ENCODE measurements at places on chromosomes 1 and 21. TPM values are rescaled to one million over a fixed set of nuclear protein-coding genes. Genes with fewer than 3 reads are reported as not detected.

PCP4 gene
- 3.7 TPM for total RNA-seq

ATP1A4 gene
- 0.43 TPM for total RNA-seq

IL10RB gene
- total RNA-seq, result 31.2 TPM

CENPS gene
- total RNA-seq, result 27.9 TPM

SPRR2D gene
- total RNA-seq, result not detected

NCF2 gene
- 9.6 TPM for total RNA-seq

KCNE2 gene
- total RNA-seq, result not detected

SPRR1A gene
- total RNA-seq, result not detected

TEX38 gene
- total RNA-seq, result 0.35 TPM

GBP2 gene
- total RNA-seq, result 67.8 TPM

RPL5 gene
- 695 TPM for total RNA-seq

LAX1 gene
- total RNA-seq, result 1.9 TPM

HPDL gene
- 0.17 TPM for total RNA-seq

GRIK3 gene
- 1.1 TPM for total RNA-seq

TMEM35B gene
- total RNA-seq, result 70.2 TPM

KCNE1 gene
- 0.69 TPM for total RNA-seq

MYBPH gene
- not detected for total RNA-seq

LAMC2 gene
- total RNA-seq, result 24.5 TPM

SPRR5 gene
- not detected for total RNA-seq

RPE65 gene
- not detected for total RNA-seq

TESK2 gene
- 6.0 TPM for total RNA-seq

ERG gene
- total RNA-seq, result 10.0 TPM

TPTE gene
- not detected for total RNA-seq

SPATA46 gene
- total RNA-seq, result not detected

UBE2U gene
- not detected for total RNA-seq

PGBD5 gene
- total RNA-seq, result 3.5 TPM

SHE gene
- total RNA-seq, result 6.2 TPM

OR2AK2 gene
- not detected for total RNA-seq

PLXNA2 gene
- 37.4 TPM for total RNA-seq

DNAJC28 gene
- 2.8 TPM for total RNA-seq

AKNAD1 gene
- 0.37 TPM for total RNA-seq

KCNC4 gene
- total RNA-seq, result 25.5 TPM

OLIG2 gene
- total RNA-seq, result not detected

TBX15 gene
- 0.20 TPM for total RNA-seq

SFN gene
- total RNA-seq, result 37.1 TPM

RNU1-3 gene
- 1,358 TPM for total RNA-seq

CDA gene
- 1.6 TPM for total RNA-seq

BCAN gene
- 0.52 TPM for total RNA-seq

SOX13 gene
- total RNA-seq, result 76.3 TPM

TRIM17 gene
- 0.23 TPM for total RNA-seq

C1orf94 gene
- total RNA-seq, result not detected

ACBD6 gene
- 27.1 TPM for total RNA-seq

LCE3D gene
- total RNA-seq, result not detected

FAM72C gene
- 0.58 TPM for total RNA-seq

ASTN1 gene
- 2.0 TPM for total RNA-seq

Measured in mucosa of gallbladder (tissue), 1 donor.